ENCODE measurements at places on chromosomes 4 and X.

GRCh38 chrX:107168712-107169111, 37.5 kb downstream of the NUP62CL start:
- DNase-seq: no peak

DNA sequence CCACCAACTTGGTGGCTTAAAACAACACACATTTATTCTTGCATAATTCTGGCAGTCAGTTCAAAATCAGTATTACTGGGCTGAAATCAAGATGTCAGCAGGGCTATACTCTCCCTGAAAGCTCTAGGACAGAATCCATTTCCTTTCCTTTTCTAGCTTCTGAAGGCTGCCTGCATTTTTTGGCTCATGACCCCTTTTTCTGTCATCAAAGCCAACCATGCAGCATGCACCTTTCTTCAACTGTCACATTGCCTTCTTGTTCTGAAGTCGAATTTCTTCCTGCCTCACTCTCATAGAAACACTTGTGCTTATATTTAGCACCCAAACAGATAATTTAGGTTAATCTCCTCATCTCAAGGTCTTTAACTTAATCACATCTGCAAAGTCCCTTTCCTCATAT, 79.8 kb upstream of the PPP1R2C start:
- no peak for DNase-seq

DNA sequence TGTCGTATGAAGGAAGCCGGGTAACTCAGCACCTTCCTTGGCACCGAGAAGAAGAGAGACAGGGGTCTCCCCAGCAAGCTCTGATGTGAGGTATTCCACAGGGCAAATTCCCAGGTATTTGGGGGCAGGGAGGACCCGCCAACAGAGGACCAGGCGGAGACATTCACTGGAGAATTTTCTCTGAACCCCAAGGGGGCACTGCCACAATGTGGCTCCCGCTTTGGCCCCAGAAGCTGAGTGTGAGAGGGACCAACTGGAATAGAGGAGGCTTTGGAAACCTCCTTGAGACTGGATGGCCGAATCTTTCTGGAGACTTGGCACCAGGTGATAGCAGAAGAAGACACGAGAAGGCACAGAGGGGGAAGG, 735 bp upstream of the GABRE start:
- DNase-seq: no peak

DNA sequence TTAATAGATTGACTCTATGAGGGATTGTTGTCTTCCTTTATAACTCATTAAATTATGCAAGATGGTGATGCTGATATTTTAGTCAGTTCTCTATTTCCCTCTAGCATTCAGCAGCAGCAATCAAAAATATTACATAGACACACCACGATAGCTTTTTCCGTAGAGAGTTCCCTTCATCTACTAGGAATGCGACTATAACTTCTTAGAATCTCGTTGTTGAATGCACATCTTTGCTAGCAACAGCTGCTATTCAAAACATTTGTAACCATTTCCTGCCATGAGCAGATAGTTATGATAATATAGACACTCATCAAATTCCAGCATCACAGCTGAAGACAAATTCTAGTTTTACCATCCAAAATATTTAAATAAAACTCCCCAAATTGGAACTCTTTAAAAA, 147.4 kb upstream of the FGF13 start:
- peak; percentile 0 for DNase-seq
